ENCODE measurements at places on chromosomes 3 and 15.

- DNase-seq: no peak
Observed at GRCh38 chr3:152047465-152047864, 174.0 kb downstream of the SUCNR1 start.

GRCh38 chr3:119352034-119352609 lies 57.9 kb downstream of the ARHGAP31 start:
- DNase-seq: peak; percentile 94

DNA sequence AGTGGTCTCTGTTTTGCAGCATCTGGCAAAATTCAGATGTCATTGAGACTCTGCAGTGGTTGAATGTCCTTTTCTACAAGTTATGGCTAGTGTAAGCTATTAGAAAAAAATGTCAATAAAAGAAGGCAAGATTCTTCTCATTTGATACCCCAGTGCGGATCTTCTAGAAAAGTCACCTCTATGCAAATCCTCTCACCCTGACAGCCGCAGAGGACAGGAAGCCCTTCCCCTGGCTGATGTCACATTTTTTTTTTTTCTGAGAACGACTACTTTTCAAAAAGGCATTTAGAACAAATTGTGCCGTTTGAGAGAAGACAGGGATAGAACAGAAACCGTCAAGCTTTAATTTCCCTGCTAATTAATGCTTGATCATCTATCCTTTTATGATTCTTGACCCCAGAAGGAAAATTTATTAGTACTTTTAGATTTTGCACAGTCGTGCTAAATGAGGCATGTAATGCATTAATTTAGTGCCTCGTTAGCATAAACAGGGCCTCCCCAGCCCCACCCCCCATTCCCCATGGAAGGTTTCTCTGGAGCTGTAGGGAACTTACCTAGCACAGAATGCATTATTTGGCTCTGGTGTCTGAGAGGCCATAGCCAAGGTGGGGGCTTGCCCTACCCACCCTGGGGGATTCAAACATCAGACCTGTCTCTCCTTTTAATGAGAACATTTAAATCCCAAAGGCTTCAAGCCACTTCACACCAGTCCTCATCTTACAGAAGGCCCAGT lies 183.8 kb downstream of the OPA1 start:
- DNase-seq: no peak

- DNase-seq: no peak
Observed at GRCh38 chr15:55564347-55565145, 23.6 kb downstream of the PYGO1 start.

GRCh38 chr3:139044366-139045210 lies at the start of gene PRR23C:
TSS of gene PRR23C (minus strand) at chr3:139044892. CDS start at chr3:139044620, 272 bp downstream.
- no peak for DNase-seq

GRCh38 chr3:24496529-24497482 lies 2.2 kb upstream of the THRB start:
- no peak for DNase-seq

DNA sequence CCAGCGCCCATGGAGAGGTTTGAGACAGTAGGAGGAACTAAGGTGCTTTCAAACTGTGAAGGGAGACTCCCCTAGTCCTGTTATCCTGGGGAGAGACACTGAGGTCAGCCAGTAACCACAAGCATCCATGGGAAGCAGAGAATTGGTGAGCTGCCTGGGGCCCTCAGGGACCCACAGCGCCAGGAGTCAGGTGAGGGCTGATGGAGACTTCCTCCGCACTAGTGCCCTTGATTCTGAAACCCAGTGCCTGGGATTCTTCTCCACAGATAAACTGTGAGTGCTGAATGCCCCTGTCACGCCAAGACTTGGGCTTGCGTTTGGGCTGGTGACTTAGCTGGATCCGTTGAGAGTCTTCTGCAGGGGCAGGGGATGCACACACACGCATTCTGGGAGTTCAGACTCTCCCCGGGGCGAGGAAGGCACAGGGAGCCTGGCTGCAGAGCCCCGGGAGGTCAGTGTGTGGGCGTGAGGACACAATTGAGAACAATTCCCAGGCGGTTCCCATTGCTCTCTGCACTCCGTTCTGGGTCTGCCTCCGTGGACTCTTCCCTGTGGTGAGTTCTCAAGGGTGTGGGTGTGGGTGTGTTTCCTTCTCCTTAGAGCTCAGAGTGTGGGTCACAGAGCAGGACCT lies 37.9 kb upstream of the SLCO2A1 start:
- DNase-seq: no peak

DNA sequence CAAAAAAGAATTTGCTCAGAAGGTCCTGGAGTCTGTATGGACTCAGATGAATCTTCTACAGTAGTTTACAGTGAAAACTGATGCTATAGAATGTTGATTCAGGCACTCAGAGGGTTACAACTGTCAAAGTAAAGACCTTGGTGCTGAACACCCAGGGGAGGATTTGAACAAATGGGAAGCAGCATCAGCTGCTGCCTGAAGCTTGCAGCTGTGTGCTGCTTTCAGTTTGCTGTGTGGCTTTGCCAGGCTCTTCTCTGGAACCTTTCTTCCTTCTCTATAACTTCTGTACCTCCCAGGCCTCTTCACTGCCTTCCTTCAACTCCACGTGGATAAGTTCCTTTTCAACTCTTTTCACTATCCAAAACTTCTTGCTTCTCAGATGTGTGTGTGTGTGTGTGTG lies 214.2 kb downstream of the GRM7 start:
- DNase-seq: no peak

GRCh38 chr3:112303764-112304325 lies 9.8 kb upstream of the SLC9C1 start:
- DNase-seq: peak; percentile 28

GRCh38 chr3:13042715-13043271 lies 30.4 kb downstream of the IQSEC1 start:
- no peak for DNase-seq

- no peak for DNase-seq
Observed at GRCh38 chr3:48285675-48286074, 44.8 kb downstream of the ZNF589 start.

- no peak for DNase-seq
Observed at GRCh38 chr15:31957581-31957980, 72.7 kb upstream of the CHRNA7 start.

- DNase-seq: no peak
Observed at GRCh38 chr3:39910826-39911464, 101.5 kb downstream of the MYRIP start.

GRCh38 chr3:187006864-187007630 lies 76.7 kb downstream of the ST6GAL1 start:
- no peak for DNase-seq

DNA sequence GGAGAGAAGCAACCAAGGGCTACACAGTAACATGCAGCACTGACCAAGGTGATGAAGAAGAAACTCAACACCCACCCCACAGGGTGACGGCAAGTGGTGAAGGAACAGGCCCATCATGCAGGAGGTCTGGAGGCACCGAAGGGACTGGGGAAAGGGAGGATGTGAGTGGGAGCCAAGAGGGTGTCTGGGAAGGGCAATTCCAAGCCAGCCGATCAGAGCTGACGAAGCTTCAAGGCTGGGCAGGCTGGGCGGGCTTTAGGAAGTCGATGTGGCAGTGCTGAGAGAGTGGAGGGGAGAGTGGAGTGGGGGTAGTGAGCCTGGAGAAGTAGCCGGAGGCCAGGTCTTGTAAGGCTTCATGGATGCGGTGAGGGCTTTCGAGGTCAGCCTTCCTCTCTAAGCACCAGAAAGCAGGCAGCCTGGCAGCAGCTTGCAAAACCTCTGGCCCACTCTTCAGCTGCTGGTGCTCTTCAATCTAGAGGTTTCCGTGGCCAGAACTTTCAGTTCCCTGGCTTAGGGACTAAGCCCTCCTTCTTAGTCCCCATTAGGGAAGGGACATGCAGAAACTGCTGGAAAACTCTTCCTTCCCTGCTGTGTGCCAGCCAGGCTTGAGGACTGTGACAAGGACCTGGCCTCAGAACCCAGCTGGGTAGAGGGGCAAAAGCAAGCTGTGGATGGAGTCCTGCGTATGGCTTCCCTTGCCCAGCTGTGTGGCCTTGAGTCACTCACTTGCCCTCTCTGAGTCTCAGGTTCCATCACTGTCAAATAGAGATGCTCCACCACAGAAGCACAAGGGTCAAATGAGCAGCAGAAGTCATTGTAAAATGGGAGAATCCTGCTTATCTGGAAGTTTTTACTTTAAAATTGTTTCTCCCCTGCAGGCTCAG lies 72.1 kb downstream of the TLE3 start:
- DNase-seq: no peak

- DNase-seq: no peak
Observed at GRCh38 chr3:149536429-149536828, 61.9 kb downstream of the TM4SF4 start.

- no peak for DNase-seq
Observed at GRCh38 chr3:77204788-77205187, 164.9 kb downstream of the ROBO2 start.

DNA sequence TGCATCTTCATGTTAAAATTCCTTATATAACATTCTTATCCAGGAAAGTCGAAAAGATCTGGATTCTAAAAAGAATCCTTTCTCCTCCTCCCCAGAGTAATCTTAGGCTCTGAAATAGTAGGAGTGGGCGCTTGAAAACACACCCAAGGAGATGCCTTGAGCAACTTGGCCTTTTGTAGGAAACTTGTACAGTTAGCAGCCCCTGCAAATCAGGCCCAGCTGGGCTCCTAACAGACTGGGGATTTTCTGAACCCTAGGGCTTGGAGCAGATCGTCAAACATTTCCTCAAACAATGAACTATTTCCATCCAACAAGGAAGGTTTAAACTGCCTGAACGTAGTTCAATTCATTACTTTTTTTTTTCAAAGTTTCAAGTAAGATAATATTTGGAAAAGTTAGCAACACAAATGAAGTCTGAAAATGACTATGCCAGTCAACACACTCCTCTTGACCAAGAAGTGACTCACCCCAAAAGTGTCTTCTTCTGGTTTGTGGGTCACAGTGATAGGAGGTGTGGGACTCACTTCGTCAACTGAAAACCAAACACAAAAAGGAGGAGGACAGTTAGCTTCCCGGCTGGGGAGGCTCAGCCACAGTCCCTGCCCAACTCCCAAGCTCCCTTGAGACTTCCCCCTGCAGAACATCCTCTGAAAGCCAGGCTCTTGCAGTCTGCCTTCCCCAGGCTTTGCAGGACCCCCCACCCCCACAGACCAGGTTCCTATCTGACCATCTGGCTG lies 129.7 kb downstream of the NTRK3 start:
- DNase-seq: no peak

DNA sequence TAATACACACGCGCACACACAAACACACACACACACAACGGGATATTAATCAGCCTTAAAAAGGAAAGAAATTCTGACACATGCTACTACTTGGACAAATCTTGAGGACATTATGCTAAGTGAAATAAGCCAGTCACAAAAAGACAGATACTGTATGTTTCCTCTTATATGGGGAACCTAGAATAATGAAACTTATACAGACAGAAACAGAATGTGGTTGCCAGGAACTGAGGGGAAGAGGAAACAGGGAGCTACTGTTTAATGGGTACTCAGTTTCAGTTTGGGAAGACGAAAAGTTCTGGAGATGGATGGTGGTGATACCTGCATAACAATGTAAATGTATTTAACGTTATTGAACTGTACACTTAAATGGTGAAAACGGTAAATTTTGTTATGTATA lies 20.2 kb downstream of the ICE2 start:
- DNase-seq: no peak

DNA sequence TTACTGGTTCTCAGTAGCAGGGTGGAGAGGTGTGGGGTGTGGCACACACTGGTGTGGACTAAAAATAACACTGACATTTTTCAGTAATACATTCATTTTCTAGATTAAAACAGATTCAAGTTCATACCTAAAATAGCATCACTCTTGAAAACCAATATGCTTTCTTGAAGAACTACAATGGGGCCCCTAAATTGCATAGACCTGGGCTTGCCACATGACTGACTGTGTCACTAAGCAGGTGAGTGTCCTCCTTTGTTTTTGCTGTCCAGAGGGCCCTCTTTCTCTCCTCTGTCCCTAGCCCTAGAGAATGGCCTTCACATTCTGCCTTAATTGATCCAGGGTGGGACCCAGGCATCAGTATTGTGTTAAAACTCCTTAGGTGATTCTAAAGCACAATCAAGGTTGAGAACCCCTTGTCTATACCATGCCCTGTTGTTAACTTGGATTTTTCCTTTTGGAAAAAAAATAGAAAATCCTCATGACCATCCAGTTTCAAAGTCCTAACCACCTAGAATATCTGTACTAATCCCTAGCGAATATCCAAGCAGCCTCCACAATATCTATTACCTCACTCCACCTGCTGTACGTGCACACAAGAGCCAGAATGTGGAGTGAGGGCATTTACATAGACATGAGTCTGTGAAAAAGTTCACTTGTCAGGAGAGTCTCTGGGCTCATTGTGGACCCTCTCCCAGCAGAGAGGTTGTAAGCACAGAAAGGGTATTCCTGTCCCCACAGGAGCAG lies 18.7 kb upstream of the TMEM41A start:
- no peak for DNase-seq

- DNase-seq: no peak
Observed at GRCh38 chr3:38130631-38131065, 6.3 kb downstream of the ACAA1 start.

DNA sequence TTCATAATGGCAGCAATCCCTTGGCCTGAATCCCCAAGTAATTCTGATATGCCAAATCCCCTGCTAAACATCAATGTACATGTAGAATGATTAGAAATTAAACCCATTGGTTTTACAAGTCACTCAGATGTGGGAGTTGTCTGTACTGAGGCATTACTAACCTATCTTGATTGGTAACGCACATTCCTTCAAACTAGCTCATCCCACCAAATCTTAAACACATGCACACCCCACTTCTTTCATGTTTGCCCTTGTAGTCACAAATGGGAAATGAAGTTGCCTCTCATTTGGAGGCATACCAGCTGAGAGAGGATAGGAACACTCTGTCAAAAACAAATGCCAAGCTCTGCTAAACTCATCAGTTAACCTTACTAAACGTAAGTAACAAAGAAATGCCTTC lies 29.1 kb upstream of the MAN2C1 start:
- DNase-seq: no peak

- DNase-seq: no peak
Observed at GRCh38 chr3:64901522-64901885, 213.7 kb upstream of the ADAMTS9 start.

DNA sequence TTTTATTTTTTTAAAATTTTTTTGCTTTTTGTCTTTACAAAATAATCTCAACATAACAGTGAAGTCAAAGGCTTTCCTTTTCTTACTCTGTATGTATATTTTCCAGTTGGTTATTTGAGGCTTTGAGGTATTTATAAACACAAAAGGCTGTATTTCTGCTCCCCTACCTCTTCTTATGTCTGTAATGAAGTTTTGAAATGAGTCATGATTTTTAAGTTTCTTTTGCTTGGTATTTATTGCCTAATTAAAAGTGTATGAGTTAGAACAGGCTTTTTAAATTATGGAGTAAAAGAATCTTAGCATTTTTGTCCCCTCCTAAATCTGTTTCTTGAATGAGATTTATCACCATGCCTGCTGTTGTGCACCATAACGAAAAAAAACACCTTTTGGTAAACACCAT lies 66.0 kb downstream of the DCUN1D1 start:
- DNase-seq: no peak

GRCh38 chr3:187967993-187968392 lies 186.0 kb upstream of the LPP start:
- DNase-seq: no peak

GRCh38 chr3:20160230-20160629 lies 25.8 kb downstream of the SGO1 start:
- peak; percentile 6 for DNase-seq

DNA sequence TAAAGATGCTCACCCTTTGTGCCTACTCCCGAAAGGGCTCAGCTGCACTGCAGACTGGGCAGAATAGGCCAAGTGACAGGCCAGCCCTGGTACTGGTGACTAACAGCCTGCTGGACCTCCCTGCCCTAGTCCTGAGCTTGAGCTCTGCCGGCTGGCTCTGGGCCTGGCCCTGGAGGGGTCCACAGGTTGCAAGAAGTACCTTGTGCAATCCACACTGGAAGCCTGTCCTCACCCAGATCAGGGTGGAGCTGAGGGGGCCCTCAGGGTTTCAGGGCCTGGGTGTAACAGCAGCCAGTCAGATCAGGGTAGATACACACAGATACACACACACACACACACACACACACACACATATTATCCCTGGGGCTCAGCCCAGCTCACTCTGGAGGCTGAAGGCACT lies 27.3 kb upstream of the PLA2G4D start:
- no peak for DNase-seq

All from CD14-positive monocyte (primary cell).